B cell (primary cell): ENCODE measurements at places on chromosomes 6 and 20. TPM values are rescaled to one million over a fixed set of nuclear protein-coding genes. Genes with fewer than 3 reads are reported as not detected.
A peak's percentile ranks its signal among the peaks of the same experiment; 100 is the strongest.

DNA sequence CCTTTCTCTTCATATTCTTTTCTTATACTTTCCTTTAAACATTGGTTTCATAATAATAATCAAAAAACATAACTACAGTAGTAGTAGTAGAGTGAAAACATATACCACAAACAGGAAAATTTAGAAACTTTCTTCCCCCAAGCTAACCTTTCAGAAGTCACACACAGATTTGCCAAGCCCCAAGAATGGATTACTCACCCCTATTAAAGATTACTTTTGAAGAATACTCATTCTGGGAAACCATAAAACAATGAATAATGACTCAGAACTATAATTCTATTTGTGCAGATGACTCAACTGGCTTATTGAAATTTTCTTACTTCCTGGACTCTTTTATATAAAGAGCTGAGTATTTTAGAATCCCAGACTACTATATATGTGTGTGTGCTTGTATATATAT is 119.4 kb upstream of the GJE1 start:
- H3K4me3 ChIP-seq, result no peak overlapping the region
- no peaks in the 10 kb centered on the region for H3K36me3 ChIP-seq
- no peak overlapping the region for H3K27ac ChIP-seq
- DNase-seq, result no peak
- H3K4me1 ChIP-seq, result no peaks in the 10 kb centered on the region

- no peaks in the 10 kb centered on the region for H3K4me1 ChIP-seq
- no peak overlapping the region for H3K4me3 ChIP-seq
- no peaks in the 10 kb centered on the region for H3K27me3 ChIP-seq
- no peaks in the 10 kb centered on the region for H3K36me3 ChIP-seq
- no peak overlapping the region for H3K27ac ChIP-seq
These were observed 13.5 kb upstream of the PNRC1 start for GRCh38 chr6:89066940-89067646.

- H3K27ac ChIP-seq, result peak overlapping the region; percentile 25
- H3K36me3 ChIP-seq, result no peaks in the 10 kb centered on the region
- no peaks in the 10 kb centered on the region for H3K27me3 ChIP-seq
- peaks cover 40% of the 10 kb centered on the region for H3K4me1 ChIP-seq
- H3K4me3 ChIP-seq, result no peak overlapping the region
These were observed 58.1 kb upstream of the SHLD1 start for GRCh38 chr20:5691918-5692618.

- peak overlapping the region; percentile 92 for H3K27ac ChIP-seq
- H3K4me3 ChIP-seq, result peak overlapping the region; percentile 63
- H3K4me1 ChIP-seq, result peaks cover 58% of the 10 kb centered on the region
- peak; percentile 91 for DNase-seq
- H3K36me3 ChIP-seq, result no peaks in the 10 kb centered on the region
- H3K27me3 ChIP-seq, result no peaks in the 10 kb centered on the region
These were observed 48.9 kb downstream of the NOL4L start for GRCh38 chr20:32535953-32536823.

- H3K27me3 ChIP-seq, result peaks cover 17% of the 10 kb centered on the region
- no peaks in the 10 kb centered on the region for H3K4me1 ChIP-seq
- H3K27ac ChIP-seq, result no peak overlapping the region
- no peaks in the 10 kb centered on the region for H3K36me3 ChIP-seq
These were observed 86.7 kb upstream of the STMND1 start for GRCh38 chr6:17015144-17015543.

The GFRAL gene
- not detected in 2 replicates for total RNA-seq
